ENCODE measurements at places on chromosomes 7 and 10. TPM values are rescaled to one million over a fixed set of nuclear protein-coding genes. Genes with fewer than 3 reads are reported as not detected.

UNC5B gene
- total RNA-seq = 2.9 TPM

SNX10 gene
- 3.9 TPM for total RNA-seq

ZNF22 gene
- 11.8 TPM for total RNA-seq

WAPL gene
- total RNA-seq = 15.5 TPM

AOC1 gene
- total RNA-seq = not detected

CCDC6 gene
- total RNA-seq = 28.1 TPM

FANK1 gene
- total RNA-seq = 2.9 TPM
